ENCODE measurements at places on chromosomes 16 and 17.

DNA sequence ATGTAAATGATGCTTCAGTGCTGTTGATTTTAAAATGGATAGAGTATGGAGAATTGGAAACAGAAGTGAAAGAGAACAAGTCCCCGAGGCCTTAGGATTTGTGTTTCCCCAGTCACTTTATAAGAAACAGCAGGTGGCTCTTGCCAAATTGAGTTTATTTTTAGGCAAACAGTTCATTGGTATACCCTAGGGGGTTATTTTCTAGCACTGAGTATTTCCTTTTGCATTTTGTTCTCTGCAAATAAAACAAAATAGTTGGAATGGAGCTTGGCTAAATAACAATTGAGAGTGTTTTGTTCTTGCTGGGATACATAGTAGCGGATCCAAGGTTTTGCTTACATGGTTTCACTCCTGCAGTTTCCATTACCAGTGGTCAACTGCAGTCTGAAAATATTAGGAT, 591.1 kb upstream of the C16orf82 start:
- DNase-seq = no peak

GRCh38 chr16:886084-886543, 84.7 kb downstream of the LMF1 start:
- no peak for DNase-seq

DNA sequence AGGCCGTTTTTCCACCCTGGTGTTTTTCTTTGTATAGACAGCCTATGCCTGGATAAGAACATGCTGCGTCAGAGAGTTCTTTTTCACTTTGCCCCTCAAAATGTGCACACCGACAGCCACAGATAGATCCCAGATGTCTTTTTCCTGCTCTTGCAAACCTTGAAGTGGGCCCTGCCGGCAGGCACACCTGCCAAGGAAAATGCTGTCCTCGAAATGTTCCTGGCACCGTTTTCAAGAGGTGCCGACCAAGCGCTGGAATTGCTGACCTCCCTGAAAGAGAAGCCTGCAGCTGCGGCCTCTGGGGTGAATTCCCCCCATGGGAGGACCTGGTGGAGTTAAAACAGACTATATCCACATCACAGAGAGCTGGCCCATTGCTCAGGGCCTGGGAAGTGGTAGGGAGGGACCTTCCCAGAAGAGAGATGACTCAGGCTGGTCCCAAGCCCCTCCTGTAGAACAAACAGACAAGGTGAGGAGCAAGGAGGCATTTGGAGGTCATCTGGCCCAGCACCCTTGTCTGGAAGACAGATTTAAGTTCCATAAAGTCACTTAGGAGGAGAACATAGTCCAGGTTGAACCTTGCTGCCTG, 668.1 kb downstream of the MAF start:
- DNase-seq = no peak

GRCh38 chr16:68297908-68298307, 12.8 kb downstream of the SLC7A6OS start:
- DNase-seq = no peak

- DNase-seq = no peak
These were observed 319.5 kb upstream of the SOX9 start for GRCh38 chr17:71801301-71801700.

DNA sequence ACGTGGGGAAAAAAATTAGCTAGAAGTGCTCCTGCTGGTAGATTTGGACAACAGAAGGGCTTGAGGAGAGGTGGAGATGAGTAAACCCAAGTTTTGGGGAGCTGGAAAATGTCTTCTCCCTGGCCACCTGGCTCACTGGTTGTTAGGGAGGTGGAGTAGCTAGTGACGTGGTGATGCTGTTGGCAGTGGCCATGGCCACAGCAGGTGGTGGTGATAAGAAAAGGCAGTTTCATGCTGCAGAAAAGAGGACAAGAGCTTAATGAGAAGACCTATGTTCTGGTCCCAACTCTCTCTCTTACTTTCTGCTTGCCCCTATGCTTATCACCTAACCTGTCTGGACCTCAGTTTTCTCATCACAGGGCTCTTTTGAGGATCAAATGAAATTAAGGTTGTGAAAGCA, 223.5 kb upstream of the N4BP1 start:
- DNase-seq = no peak

- DNase-seq = no peak
These were observed 290.1 kb downstream of the MAP2K4 start for GRCh38 chr17:12310811-12311210.

GRCh38 chr16:65119901-65120401, 1.9 kb downstream of the CDH11 start:
- no peak for DNase-seq

DNA sequence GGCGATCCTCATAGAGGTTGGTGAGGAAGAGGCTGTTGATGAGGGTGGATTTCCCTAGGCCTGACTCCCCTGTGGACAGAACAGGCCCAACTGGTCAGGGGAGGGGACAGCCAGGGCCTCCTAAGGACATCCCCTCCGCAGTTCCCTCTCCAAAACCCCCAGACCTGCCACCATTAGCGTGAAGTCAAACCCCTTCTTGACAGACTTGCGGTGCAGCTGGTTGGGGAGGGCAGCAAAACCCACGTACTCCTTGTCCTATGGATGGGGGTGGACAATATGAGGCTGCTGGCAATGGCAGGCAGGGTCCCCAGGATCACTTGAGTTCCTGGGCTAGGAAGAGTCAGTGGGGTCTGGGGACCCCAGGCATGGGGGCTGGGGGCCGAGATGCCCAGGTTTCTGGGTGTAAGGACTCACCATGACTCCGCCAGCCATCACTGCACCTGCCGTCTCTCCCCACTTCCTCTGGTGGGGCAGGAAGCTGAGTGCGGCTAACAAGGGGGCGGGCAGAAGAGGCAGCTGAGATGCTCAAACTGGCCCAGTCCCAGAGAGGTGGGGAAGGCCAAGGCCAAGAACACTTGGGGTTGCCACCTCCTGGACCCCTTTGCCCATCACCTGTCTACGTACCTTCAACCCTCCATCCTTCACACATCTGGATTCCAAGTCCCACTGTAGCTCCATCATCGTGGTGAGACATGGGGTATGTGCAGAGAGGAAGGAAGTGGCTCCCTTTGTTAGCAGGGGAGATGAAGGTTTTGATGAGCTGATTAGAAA, at the start of gene SEPTIN1:
SEPTIN1 (minus strand) TSS at position 451 of the 771 bp plus-strand sequence; CDS start at position 432, 19 bp downstream.
- peak; percentile 53 for DNase-seq

DNA sequence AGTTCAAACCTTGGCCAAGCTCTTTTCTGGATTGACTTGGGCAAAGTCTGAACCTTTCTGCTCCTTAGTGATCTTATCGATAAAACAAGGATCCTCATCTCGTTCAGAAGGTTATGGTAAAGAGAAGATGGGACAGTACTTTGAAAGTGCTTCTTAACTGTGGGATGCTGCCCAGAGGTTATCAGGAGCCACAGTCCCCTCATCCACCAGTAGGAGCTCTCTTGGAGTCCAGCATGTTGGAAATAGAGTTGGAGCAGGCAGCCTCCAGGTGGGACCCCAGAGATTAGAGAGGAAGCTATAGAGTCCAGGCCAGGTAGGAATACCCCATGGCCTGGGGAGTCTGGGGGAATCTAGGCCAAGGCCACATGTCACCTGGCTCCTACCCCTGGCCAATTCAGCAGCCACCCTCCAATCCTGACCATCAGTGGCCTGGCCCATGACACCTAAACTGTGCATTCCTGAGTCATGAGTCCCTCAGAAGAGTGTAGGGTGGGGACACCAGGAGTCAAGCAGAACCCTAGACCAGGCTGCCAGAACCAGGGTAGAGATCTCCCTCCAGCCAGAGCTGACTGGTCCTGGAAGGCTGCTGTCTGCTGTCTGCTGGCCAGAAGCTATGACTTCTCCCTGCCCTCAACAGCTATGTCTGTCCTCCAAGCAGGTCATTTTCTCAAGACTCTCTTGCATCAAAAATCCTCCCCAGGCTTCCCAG, 144.3 kb downstream of the AIPL1 start:
- no peak for DNase-seq

DNA sequence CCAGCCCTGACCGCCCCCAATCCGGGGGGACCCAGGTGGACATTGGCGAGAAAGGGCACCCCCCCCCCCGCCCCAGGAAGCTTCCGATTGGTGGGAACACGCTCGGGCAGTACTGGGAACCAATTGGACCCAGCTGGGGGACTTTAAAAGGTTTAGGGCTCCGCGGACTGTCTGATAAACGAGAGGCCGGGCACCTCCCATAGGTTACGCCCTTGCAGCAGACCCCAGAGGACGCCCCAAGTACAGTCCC, 245 bp downstream of the TMEM256 start:
- DNase-seq = no peak

DNA sequence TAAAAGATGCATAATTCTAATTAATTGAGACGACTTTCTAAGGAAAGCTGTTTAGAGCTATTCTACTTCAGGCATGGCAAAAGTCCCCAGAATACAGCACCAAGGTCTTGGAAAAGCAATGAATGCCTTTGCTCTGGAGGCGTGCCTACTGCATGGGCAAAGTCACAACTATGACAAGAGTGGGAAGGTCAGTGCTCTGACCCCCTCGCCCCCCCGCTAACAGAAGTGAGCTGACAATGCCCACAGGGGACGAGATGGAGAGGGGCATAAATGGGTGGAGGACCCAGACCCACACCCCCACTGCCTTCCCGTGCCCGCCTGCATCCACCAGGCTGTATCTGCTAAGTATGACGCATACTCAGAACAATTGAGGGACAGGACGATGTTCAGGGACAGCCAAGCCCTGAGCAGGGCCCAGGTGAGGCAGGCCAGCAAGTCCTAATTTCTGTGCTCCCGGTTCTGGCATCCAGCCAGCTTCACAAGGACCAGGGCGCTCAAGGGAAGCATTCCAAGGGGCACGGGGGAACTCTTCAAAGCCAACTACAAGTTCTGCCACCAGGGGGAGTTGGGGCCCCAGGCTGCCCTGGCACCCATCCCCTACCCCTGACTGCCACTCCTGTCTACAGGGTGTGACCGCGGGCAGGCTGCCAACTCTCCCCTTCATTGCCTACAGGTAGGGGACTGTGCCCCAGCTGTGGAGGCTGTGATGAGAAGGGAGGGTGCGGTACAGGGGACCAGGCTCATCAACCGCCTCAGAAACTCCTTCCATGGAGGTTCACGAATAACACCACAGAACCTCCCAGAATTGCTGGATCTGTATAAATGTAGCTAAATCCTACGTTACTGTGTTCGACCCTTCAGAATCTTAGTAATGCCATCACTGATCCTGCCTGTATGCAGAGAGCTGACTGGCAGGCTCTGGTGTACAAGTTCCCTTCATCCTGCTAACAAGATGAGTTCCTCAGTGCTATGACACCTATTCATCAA, 20.8 kb downstream of the NPRL3 start:
- peak; percentile 78 for DNase-seq

DNA sequence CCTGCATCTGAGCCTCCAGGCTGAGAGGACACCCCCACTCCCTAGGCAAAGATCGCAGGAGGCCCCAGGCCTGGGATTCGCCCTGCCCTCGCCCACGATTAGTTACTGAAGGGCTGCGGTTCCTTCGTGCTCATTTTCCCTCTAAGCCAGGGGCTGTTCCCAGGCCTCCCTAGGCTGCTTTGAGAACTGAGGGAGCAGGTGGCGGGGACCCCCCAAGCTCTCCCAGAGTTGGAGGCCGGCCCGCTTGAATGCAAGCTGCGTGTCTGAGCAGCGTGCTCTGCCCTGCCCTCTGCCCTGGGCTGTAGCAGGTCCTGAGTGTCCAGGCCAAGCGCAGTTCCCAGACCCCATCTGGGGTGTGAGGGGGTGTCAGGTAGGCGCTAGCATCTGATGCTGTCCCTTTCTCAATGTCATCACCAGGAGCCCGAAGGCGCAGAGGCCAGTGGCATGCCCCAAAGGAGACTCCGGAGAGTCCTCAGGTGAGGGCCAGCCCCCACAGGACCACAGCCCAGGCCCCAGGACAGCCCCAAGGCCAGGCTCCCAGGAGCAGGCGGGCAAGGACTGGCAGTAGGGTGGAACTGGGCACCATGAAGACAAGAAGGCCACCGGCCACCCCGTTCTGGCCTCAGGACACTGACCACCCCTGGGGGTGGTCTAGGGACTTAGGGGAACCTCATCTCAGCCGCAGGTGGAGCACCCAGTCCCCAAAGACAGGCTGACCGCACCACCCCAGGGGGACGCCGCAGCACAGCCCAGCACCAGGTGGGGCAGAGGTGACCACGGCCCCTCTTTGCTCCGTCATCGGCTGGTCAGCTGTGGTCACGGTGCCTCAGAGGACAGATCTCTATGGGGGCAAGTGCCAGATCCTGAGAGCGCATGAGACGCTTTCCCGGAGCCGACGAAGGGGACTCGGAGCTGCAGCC, 14.6 kb downstream of the ENDOV start:
- DNase-seq = no peak

GRCh38 chr17:63764716-63765115, 8.7 kb downstream of the CCDC47 start:
- DNase-seq = no peak

DNA sequence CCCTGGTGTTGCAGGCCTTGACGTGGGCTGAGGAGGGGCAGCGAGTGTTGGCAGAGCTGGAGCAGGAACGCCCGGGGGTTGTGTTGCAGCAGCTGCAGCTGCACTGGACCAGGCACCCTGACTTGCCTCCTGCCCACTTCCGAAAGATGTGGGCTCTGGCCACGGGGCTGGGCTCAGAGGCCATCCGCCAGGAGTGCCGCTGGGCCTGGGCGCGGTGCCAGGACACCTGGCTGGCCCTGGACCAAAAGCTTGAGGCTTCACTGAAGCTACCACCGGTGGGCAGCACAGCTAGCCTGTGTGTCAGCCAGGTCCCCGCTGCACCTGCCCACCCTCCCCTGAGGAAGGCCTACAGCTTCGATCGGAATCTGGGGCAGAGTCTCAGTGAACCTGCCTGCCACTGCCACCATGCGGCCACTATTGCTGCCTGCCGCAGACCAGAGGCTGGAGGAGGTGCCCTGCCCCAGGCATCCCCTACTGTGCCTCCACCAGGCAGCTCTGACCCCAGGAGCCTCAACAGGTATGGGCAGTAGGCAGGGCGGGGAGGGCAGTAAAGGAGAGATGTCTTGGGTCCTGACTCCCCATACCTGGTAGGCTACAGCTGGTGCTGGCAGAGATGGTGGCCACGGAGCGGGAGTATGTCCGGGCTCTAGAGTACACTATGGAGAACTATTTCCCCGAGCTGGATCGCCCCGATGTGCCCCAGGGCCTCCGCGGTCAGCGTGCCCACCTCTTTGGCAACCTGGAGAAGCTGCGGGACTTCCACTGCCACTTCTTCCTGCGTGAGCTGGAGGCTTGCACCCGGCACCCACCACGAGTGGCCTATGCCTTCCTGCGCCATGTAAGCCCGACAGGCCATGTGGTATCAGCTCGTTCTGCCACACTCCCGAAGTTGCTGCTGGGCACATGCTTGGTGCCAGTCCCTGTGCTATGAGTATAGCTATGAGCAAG, 5.6 kb downstream of the PLEKHG4 start:
- no peak for DNase-seq

DNA sequence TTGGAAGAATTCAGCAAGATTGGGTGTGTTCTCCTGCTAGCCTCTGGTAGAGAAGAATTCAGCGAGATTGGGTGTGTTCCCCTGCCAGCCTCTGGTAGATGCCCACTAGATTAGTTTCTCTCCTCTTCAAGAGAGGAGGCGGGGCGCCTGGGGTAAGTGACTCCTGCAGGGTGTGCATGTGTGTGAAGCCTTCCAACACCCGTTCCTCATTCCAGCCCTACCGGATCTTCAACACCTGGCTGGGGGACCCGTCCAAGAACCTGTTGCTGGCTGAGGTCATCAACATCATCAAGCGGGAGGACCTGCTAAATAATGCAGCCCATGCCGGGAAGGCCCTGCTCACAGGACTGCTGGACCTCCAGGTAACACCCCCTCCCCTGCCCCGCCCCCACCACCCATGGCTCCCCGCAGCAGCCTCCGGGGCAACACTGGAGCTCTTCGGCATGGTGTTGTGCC, 21.3 kb downstream of the TMEM186 start:
- no peak for DNase-seq

Data from KBM-7 (cell line).